Germinal center (tissue), 1 donor: ENCODE measurements at places on chromosomes 6 and 20.

- no peak for DNase-seq
Observed at GRCh38 chr6:81253821-81254220, 498.7 kb downstream of the TENT5A start.

DNA sequence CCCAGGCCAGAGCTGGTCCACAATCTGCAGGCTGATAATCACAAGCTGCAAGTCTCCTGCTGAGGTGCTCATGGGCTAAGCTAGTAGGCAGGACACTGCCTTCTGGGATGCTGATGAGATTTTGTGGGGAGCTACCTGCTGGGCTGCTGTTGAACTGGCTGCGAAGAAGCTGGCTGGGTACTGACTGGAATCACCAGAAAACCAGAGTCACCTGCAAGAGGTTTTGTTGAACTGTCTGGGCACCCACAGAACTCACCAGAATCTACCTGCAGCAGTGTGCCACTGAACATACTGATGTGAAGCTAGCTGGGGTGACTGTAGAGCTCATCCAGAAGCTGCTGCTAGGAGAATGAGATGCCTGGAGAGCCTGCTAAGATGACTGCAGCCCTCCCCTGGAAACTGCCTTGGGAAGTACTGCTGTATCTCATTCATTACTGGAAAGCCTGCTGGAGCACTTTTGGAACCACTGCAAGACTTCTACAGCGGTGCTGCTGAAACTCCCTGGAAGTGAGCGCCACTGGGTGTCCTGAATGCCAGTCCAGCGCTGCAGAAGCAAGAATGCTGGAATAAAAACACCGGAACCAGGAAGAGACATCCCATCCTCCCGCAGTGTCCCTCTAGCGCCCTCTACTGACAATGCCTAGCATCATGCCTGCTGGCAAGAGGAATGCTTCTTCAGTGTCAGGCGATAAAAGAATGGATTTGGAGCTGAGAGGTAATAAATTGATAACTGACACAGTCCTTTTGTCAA is 64.9 kb upstream of the ARHGAP18 start:
- DNase-seq = peak; percentile 30

- DNase-seq = peak; percentile 93
Observed at GRCh38 chr6:87322304-87323212, at the start of gene SMIM8. TSS of gene SMIM8 (plus strand) at chr6:87322588. CDS start at chr6:87337032, 14,444 bp downstream.

GRCh38 chr20:38129893-38130609 is 35.0 kb downstream of the TGM2 start:
- no peak for DNase-seq

- no peak for DNase-seq
Observed at GRCh38 chr6:156425359-156426020, 351.7 kb upstream of the ARID1B start.

DNA sequence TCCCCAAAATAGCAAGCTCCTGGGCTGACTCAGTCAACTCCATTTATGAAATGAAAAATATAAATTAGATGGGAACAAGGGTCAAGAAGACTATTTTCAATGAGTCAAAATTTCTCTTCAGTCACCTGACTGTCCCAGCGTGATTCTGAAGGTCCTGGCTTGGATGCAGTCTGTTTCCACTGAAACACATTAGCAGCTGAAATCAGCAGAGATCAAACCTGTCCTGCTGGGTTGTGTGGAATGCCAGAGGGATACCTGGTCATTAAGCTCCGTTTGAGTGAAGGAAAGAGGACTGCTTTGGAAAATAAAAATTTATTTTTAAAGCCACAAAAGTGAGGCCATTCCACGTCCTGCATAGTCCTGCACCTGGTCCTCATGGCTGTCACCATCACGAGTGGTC is 37.4 kb downstream of the PXDC1 start:
- no peak for DNase-seq

GRCh38 chr6:116035616-116036015 is 25.1 kb downstream of the FRK start:
- DNase-seq = no peak
